Stimulated activated CD8-positive, alpha-beta memory T cell treated with anti-CD3 and anti-CD28 coated beads, Interleukin-2, amount 100 ng/mL, for 48 hours (primary cell): ENCODE measurements at places on chromosomes 5 and 9.

DNA sequence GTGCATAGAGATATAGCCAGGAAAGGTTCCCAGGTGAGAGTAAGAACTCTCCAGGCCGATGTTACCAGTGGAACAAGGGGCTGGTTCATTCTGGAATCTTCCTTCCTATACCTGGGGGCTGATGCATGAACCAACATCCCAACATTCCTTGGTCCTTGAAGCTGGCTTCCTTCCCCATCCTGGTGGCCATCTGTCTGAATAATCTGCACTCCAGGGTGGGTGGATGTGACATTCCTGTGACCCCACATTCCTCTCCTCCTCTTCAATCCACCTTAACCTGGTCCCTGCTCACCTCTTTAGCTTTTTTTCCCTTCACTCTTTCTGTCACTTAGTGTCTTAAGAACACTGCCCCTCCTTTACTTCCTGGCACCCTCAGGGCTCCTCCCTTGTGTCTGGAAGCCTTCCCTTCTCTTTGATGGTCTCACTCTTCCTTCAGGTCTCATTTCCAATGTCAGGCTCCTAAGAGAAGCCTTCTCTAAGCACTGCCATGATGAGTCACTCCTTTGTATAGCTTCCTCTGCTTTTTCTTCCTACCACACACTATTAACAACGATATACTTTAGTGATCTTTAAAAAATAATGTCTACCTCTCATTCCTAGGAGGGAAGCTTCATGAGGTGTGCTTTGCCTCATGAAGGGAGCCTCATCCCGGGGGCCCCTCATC is 80.3 kb downstream of the BOD1 start:
- DNase-seq = no peak

DNA sequence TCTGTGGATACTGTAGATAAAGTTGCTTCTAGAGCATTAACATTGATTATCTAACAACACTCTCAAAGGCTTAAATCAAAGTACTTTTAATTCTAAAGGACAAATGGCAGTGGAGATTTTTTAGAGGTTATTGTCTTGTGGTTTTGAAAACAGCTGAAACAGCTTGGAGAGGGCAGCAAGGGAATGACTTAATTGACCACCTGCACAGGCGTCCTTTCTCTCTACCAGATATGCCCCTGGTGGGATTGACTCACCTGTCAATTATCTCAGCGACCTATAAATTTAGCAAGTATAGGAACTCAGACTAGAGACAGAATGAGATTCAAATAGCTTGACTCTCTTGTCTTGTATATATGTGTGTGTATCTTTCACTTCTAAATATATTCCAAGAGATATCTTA is 13.5 kb downstream of the ARL14EPL start:
- no peak for DNase-seq

DNA sequence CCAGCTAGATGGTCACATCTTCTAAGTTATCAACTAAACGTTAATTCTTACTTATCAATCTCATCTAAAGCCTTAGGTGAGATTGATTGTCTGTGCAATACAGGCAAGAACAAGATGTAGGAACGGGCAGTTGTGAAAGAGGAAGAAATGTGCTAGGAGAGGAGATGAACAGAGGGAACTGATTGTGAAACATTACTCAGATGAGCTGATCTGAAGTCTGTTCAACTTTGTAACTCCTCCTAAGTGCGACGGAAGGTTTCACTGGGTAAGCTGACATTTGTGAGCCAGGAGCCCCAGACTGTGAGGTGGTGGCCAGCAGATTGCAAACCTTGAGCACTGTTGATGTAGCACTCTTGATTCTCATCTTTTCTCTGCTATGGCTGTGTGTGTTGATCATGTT is 204.1 kb downstream of the CD180 start:
- DNase-seq = no peak

- no peak for DNase-seq
These were observed 34.4 kb upstream of the RANBP6 start for GRCh38 chr9:6049798-6050197.
